Stimulated activated CD4-positive, alpha-beta T cell treated with anti-CD3 and anti-CD28 coated beads, Interleukin-4, amount 100 ng/mL, for 24 hours (primary cell): ENCODE measurements at places on chromosomes 16 and 17.
A peak's percentile ranks its signal among the peaks of the same experiment; 100 is the strongest.

DNA sequence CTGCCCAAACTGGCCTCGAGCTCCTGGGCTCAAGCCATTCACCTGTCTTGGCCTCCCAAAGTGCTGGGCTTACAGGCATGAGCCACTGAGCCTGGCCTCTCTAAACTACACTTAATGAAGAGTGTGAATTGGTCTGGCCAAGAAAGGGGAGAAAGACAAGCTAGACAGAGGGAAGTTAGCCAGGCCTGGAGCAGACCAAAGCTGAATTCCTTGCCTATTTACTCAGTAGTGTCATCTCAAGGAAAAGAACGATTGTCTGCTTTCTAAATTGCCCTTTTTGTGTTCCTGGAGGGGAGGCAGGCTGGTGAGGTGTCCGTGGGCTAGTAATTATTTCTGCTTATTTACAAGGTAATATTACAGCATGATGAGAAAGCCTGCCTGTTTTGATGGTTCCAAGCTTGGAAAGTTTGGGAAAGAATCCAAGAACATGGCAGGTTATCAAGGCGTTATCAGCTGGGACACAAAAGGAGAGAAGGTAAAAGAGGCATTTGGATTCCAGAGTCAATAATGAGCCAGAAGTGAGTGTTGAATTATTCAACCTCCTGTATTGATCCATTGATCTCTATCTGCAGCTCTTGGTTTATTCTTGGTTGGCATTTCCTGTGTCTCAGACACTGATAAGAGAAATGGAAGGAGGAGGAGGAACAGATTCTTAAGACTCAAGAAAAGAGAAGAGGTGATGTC lies 6.3 kb upstream of the CBFB start:
- DNase-seq, result no peak

DNA sequence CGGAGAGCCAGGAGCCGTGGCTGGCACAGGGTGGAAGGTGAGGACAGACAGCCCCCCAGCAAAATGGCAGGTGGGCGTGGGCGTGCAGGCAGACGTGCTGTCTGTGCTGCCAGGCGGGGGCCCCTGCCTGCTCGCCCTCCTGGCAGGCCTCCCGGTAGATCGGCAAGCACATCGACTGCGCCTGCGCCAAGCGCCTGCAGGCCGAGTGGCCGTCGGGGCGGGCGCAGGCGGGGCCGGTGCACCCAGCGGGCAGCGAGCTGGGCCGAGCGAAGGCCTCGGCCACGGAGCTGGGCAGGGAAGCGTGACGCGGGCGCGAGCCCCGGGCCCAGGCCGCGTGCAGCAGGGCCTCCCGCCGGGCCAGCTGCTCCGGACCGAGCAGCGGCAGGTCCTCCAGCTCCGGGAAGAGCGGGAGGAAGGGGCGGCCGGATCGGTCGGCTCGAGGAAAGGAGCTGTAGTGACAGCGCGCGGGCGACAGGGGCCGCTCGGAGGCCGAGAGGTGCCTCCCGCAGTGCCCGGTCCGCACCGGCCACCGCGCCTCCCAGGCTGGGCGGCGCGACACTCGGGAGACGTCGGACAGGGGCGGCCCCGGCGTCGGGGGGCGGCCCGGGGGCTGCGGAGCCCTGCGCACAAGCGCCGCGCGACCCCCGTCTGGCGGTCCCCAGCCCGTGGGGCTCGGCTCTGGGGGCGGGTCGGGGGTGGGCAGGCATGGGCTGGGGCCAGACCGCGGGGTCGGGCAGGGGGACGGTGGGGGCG lies 16.9 kb downstream of the GRIN2C start:
- DNase-seq, result no peak

DNA sequence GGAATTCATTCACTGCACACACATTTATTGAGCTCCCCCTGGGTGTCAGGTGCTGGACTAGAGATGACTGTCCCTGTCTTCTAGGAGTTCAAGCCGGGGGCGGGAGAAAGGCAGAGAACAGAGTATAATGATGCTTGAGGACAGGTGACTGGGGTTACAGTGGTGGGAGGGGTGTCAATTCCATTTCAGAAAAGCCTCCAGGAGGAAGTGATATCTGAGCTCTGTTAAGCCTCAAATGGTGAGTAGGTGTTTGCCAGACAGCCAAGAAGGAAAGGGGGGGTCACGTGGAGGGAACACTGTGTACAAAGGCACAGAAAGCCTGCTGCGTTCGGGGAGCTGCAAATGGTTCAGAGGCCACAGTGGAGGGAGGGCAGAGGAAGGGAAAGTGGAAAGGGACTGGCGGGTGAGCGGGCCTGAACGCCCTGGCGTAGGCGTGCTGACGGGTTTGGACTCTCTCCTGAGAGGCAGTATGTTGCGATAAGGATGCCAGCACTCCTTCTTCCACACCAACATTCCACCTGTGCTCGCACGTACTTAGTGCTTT lies 9.7 kb upstream of the NXPH3 start:
- DNase-seq, result no peak

DNA sequence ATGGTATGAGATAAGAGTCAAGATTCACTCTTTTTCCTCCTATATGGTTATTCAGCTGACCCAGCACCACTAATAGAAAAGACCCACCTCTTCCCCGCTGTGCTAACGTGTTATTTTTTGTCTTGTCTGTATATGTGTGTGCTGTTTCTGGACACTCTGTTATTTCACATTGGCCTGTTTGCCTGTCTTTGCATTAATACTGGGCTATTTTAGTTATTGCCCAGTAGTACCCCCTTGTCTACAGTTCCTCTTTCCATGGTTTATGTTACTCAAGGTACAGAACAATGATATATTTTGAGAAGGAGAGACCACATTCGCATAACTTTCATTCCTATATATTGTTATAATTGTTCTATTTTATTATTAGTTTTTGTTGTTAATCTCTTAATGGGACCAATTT lies 74.0 kb upstream of the SIAH1 start:
- no peak for DNase-seq

DNA sequence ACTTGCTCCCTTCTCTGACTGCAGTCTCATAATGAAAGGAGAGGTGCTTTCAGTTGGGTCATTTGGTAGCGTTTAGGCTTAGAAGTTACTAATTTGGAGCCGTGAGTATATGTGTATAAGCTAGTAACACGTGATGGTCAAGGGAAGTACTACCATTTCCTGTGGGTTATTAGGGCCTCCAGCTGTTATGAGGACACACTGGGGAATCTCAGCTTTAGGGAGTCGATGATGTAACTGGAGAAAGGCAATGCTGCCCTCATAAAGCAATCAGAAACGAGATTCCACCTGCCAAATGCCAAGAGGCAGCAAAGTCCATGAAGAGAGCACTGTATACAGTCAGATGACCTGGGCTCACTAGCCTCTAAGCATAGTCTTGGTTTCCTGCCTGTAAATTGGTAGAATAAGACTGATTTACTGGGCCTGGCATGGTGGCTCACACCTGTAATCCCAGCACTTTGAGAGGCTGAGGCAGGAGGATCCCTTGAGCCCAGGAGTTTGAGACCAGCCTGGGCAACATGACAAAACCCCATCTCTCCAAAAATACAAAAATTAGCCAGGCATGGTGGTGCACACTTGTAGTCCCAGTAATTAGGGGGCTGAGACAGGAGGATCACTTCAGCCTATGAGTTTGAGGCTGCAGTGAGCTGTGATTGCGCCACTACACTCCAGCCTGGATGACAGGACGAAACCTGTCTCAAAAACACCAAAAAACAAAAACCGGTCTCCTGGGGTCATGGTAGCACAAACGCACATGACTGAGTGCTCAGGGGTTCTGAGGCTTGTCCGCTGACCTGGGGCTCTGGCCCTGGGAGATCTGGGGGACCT lies 53.0 kb downstream of the SF3B3 start:
- no peak for DNase-seq

GRCh38 chr17:72717676-72718075 lies 374.8 kb downstream of the SLC39A11 start:
- no peak for DNase-seq

- no peak for DNase-seq
These were observed 8.2 kb downstream of the PRPSAP1 start for GRCh38 chr17:76345377-76345974.

DNA sequence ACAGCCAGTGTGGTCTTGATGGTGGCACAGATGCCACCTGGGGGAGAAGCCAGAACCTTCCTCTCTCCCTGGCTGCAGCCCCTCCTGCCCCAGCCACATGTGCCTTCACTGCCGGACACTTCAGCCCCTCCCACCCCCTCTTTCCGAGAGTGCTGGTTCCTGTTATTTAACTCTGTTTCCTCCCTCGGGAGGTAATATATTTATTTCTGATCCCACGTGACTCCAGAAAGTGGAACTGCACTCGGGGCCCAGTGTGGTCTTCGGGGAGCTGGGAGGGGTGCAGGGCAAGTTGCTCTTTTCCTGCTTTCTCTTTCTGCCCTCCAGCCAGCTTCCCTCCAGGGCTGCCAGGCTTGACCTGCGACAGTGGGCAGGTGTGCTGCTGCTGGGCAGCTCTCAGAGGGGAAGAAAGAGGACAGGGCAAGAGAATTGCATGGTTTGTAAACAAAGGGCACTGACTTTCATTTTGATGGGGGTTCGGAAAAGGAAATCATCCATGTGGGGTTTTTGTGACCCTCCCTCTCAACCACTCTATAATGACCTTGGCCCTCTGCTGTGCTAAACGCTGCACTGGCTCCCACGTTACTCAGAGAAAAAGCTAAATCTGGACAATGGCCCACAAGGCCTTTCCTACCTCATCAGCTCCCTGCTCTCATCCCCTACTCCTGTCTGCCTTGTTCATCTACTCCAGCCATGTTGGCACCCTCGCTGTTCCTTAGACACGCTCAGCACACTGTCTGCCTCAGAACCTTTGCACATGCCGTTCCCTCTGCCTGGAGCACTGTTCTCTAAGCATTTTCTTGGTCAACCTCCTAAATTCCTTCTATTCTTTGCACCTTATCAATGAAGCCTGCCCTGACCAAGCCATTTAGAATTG lies 8.2 kb upstream of the CIITA start:
- DNase-seq, result no peak

DNA sequence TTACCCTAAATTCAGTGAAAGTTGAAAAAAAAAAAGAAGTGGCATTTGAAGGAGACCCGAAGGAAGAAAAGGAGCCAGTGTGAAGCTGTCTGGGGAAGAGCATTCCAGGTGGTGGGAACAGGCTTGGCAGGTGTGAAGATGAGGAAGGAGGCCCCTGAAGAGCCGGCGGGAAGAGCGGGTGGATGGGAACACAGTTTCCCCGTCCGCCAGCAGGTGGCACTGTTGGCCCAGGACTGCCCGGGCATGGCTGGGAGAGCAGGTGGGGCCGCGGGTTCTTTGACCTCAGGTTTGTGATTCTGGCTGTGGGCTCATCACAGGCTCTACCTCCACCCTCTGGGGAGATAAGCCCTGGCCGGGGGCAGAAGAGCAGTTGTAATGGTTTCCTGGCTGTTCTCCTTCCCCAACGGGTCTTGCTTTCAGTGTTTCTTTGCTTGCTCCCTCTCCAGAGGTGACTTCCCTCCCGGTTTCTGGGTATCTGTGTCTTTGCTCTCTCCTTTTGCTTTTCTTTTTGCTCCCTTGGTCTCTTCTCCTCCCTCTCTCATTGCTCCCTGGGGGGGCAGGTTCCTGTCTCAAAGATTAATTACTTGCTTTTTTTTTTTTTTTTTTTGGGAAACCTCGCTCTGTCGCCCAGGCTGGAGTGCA lies 32.3 kb downstream of the RAP1GAP2 start:
- peak; percentile 85 for DNase-seq

DNA sequence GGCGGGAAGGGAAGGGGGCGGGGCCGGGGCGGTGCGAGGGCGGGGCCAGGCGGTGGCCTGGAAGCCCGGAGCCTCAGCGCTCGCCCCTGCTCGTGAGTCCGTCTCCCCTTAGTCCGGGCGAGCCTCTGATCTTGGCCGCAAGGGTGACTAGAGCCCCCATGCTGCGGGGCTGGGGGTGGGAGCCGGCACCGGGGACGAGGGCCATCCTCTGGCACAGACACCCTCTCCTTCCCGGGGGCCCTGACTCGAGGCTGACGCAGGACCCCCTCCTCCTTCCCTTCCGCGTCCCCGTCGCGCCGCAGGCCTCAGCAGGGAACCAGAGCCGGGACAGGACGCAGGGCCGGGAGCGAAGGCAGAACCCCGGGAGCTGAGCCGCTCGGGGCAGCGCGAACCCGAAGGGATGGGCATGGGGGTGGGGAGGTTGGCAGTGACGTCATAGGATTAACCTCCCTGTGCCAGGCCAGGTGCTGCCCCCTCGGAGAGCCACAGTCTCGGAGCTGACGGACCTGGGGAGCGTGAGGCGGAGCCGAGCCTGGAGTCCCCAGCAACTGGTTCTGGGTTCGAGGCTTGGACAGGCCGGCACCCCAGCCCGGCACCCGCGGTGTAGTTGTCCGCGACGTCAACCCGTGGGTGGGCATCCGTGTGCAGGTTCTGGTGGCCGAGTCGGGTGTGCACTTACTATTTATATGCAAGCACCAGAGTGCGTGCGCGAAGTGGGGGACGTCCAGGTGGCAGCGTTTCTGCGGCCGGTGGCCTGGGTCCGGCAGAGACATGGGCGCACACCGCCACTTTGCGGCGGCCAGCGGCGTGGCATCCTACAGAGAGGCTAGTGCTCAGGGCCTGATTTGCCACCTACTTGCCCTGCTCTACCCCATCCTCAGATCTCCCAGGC lies 503 bp upstream of the PLCD3 start:
- peak; percentile 65 for DNase-seq

GRCh38 chr16:11799509-11800381 lies 2.7 kb upstream of the ZC3H7A start:
- peak; percentile 16 for DNase-seq

- DNase-seq, result no peak
These were observed 49.5 kb downstream of the HLF start for GRCh38 chr17:55314061-55314783.

GRCh38 chr17:78622491-78623265 lies 45.5 kb upstream of the DNAH17 start:
- DNase-seq, result no peak

- no peak for DNase-seq
These were observed 17.7 kb downstream of the G6PC3 start for GRCh38 chr17:44088254-44088653.

DNA sequence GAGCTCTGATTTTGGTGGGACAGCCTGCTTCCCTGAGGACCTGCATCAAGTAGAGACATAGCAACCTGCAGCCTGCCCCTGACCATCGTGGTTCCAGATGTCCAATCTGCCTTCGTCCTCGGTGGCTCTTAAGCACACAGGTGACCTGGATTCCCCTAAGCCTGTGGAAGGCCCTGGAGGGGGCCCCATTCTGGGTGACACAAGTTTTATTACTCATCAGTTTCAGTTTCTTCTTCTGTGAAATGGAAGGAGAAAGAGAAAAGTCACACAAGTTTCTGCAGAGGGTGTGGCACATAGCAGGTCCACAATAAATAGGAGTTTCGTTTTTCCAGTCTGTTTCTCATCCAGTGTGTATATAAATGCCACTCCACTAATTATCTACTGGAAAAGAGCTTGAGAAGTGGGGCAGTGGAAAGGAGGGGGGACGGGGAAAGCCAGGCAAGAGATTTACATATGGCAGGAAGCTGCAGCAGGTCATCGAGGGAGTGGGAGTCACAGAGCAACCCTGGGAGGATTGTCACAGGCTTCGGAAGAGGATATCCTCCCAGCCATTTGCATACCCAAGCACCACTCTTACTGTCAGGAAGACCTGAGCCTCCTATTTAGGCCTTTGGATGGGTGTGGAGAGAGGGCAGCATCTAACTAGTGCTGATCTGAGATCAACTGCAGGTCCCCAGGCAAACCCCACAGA lies 10.0 kb upstream of the NOS2 start:
- DNase-seq, result peak; percentile 50
